ENCODE measurements at places on chromosomes 11 and 22.

GRCh38 chr11:66674964-66675602 is 2.6 kb downstream of the RBM4B start:
- no peak for DNase-seq

GRCh38 chr11:9609002-9609759 is 35.7 kb downstream of the WEE1 start:
- DNase-seq, result no peak

DNA sequence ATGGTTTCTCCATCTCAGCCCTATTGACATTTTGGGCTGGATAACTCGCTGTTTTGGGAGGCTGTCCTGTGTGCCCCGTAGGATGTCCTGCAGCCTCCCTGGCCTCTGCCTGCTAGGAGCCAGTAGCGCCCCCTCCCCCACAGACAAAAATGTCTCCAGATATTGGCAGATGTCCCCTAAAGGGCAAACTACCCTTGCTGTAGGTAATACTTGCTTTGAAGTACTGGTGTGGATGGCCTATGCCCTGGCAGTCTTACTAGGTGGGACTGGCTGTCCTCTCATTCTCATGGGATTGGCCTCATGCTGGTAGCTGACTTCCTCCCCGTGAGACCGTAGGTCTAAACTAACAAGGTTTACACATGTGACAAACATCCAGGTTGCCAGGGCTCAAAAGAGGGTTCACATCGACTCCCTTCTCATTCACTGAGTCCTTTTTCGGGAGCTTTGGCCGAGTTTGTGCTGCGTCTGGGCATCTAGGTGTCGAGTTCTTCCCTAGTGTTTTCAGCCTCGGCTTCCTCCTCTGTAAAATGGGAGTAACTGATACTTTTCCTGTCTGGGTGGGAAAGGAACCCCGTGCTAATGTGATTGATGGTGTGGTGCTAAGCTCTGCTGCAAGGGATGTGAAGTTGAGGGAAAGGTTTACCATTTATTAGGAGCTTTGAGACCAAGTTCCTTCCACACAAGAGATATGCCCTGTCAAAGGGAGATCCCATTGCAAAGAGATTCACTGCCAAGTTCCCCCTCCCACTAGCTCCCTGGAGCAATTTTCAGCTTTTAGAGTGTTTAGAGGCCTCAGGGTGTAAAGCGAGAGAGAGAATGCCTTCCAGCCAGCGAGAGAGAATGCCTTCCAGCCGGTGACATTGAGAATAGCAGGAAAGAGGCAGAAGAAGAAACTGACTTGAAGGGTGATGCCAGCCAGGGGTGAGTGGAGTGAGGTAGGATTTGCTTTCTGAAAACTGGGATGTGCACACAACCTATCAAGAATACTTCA is 17.0 kb downstream of the PTPRJ start:
- DNase-seq, result no peak

DNA sequence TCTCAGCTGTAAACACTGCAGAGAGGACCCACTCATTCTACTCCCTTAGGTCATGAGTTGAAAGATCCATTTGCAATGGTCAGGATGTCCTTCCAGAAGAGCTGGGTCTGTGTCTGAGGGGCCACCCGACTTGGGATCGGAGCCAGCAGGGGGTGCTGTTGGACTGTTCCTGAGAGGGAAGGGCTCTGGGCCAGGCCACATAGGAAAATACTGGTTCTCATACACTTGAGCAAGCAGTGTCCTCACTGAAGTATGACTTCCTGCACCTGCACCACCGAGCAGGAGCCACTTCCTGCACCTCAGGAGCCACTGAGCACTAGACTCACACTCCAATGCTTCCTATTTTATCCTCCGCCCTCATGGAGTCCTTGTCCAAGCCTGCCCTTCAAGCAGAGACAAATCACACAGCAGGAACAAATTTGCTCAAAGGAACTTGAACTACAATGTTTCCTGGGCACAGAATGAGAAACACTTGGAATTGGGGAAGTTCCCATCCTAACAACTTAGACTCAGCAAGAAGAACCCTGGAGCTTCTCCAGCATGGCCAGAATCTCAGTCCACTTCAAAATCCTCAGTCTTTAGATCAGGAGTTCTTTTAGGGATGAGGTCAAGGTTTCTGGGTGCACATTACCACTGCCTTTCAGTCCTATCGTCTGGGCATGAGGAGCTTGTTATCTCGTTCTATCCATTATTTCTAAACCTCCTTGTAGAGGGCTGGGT is 36.6 kb upstream of the VPREB1 start:
- peak; percentile 88 for DNase-seq

DNA sequence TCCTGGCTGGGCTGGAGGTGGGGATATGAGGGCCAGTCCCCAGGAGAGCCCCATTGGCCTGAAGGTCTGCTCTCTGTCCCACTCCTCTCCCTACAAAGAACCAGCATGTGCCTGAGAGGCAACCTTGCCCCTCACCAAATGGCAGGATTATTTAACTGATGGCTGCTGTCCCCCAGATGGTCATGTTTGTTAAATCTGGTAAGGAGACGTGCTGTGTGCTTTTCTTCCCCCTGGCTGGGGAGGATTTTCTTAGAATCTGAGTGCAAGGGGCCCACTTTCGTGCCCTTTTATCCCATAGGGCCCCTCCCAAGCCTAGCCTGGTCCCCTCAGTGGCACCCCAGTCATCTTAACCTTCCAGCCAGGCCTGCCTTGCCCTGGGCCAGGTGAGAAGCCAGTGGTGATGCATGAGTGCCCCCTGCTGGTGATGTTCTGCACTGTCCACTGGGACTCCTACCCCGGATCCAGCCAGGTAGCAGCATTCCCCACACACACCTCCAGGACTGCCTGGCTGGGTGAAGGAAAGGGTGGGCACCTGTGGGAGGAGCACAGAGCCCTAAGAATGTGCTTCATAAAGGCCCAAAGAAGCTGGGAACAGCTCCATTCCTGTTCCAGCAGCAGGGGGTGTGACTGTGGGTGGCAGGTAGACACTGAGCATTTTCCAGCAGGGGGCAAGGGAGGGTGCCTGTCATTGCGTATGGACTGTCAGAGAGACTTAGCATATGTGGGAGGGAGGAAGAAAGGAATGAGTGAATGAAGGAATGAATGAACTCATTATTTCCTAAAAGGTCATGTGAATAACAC is 28.9 kb downstream of the MFNG start:
- peak; percentile 89 for DNase-seq

DNA sequence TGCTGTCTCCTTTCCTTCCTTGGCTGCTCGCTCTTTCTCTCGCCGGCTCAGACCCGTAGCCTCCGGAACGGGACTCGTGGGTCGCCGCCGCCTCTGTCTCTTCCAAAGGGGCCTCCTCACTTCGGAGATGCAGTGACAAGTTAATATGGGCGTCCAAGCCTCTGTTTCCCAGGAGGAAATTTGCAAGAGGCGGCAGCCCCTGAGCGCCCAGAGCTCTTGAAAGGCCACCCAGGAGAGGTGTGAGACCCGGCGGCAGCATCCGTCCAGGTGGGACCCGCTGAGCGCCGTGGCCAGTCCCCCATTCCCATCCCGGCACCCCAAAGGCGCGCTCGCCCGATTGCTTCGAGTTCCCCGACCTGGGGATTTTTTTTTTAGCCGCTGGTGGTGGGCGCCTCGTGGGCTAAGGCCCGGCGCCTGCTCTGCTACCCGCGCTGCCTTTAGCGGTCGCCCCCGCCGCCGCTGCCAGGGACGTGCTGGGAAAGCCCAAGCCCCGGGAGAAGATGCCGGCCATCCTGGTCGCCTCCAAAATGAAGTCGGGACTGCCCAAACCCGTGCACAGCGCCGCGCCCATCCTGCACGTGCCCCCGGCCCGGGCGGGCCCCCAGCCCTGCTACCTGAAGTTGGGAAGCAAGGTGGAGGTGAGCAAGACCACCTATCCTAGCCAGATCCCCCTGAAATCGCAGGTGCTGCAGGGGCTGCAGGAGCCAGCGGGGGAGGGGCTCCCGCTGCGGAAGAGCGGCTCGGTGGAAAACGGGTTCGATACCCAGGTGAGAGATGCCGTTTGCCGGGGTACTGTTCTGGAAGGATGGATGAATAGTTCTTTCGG is 772 bp downstream of the NAV2 start:
- DNase-seq, result peak; percentile 9

DNA sequence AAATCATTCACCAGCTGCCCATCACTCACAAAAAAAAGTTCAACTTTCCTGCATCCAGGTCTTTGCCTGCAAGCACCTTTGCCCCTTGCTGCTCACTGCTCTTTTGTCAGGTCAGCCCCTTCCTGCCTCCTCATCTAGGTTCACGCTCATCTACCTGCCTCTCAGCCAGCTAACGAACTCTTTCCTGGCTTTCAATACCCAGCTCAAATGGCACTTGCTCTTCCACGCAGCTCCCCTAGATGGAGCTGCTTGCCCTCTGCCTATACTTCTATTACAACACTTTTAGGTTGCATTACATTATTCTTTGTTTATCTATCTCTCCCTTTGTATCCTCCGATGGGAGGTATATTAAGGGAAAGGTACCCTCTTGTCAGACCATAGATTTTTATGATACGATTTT is 78.9 kb upstream of the TBCEL start:
- DNase-seq, result no peak

GRCh38 chr11:107545101-107545514 is 20.4 kb downstream of the ALKBH8 start:
- no peak for DNase-seq

DNA sequence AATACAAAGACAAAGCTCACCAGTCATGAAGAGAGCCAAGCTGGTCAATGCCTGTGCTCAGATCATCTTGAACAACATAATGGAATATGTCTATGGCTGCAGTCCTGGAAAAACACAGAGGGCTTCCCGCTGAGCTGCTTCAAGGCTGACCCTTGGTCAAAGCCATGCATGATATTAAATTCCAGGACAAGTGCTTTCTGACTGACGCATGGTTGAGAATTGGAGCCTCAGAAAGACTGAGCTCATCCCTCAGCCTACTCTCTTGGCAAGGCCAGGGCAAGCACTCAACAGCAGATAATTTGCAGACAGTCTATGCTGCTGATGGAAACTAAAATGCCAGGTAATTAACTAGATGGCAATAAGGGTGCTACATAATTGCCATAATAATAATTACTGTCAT is 89.2 kb downstream of the GALNT18 start:
- no peak for DNase-seq

- no peak for DNase-seq
Observed at GRCh38 chr11:92779746-92780145, 189.7 kb upstream of the MTNR1B start.

DNA sequence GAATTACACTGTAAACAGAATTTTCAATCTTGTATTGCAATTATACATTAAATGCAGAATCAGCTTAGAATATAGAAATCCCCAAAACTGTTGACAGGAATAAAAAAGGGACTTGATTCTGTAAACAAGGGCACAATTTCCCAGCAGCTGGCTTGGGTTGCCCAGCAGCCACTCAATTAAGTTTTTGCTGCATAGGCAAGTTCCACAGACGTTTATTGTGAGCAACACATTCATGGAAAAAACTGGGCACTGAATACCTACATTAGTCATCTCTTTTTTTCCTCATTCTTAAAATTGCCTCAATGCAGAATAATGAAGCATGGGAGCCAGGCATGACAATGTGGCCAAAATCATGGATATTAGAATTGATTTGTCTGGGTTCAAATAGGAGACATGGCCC is 421.8 kb upstream of the ANO5 start:
- DNase-seq, result no peak

DNA sequence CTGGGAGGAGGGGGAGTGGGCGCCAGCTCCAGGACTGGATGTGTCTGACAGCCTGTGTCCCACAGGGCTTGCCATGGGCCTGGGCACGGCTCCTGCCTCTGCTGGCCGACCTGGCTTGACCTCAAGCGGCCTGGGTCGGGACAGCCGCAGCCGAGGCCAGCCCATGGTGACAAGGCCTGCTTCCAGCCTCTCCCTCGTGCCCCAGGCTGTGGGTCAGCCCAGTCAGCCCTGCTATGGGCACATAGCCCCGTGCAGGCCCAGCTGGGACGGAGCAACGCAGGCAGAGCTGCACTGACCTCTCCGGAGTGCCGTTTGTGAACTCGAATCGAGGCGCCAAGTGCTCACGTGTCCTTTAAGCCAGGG is 17.9 kb downstream of the OSBPL5 start:
- no peak for DNase-seq

GRCh38 chr22:37064553-37064952 is 13.0 kb downstream of the KCTD17 start:
- DNase-seq, result no peak

- no peak for DNase-seq
Observed at GRCh38 chr11:64094463-64095260, 58.9 kb downstream of the FLRT1 start.

GRCh38 chr22:45262195-45262930 is 21.7 kb upstream of the KIAA0930 start:
- DNase-seq, result no peak

DNA sequence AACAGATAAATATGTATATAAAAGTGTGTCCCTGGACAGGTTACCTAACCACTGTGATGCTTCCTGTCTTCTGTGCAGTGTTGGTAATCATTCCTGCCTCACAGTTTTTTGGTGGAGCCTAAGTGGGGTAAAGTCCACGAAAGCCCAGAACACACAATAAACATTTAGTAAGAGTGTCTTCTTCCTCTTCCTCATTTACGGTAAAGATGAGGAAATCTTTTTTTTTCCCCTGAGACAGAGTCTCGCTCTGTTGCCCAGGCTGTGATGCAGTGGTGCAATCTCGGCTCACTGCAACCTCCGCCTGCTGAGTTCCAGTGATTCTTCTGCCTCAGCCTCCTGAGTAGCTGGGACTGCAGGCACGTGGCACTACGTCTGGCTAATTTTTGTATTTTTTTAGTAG is 117.1 kb downstream of the LDLRAD3 start:
- DNase-seq, result no peak

- no peak for DNase-seq
Observed at GRCh38 chr11:118889797-118890196, 6.1 kb downstream of the CXCR5 start.

DNA sequence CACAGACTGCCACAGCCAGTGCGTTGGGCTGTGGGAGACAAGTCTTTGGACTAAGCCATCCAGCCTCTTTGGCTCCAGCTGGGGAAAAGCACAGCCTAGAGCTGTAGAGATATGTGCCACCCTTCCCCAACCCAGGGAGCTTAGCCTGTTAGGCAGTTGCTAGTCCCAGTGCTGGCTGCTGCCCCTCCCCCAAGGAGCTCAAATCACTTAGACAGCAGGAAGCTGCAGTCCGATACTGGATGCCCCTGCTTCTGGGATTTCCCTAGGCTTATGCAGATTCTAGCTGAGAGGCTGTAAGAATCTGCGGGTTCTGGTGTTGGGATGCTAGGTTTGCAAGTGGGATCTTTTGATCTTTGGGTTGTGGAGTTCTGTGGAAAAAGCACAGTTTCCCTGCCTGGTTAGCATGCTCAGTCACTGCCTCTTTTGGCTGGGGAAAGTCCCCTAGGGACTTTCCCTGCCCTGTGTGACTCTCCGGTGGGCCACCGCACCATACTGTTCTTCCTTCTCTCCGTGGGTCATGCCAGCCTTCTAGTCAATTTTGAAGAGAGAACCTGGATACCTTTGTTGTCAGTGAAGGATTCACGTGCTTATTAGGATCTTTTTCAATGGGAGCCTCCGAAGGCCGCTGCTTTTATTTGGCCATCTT is 792.0 kb downstream of the KCNA4 start:
- DNase-seq, result no peak
